Cardiac muscle cell (in vitro differentiated cells and primary cell): ENCODE measurements at places on chromosomes 5 and 9. TPM values are rescaled to one million over a fixed set of nuclear protein-coding genes. Genes with fewer than 3 reads are reported as not detected.

DNA sequence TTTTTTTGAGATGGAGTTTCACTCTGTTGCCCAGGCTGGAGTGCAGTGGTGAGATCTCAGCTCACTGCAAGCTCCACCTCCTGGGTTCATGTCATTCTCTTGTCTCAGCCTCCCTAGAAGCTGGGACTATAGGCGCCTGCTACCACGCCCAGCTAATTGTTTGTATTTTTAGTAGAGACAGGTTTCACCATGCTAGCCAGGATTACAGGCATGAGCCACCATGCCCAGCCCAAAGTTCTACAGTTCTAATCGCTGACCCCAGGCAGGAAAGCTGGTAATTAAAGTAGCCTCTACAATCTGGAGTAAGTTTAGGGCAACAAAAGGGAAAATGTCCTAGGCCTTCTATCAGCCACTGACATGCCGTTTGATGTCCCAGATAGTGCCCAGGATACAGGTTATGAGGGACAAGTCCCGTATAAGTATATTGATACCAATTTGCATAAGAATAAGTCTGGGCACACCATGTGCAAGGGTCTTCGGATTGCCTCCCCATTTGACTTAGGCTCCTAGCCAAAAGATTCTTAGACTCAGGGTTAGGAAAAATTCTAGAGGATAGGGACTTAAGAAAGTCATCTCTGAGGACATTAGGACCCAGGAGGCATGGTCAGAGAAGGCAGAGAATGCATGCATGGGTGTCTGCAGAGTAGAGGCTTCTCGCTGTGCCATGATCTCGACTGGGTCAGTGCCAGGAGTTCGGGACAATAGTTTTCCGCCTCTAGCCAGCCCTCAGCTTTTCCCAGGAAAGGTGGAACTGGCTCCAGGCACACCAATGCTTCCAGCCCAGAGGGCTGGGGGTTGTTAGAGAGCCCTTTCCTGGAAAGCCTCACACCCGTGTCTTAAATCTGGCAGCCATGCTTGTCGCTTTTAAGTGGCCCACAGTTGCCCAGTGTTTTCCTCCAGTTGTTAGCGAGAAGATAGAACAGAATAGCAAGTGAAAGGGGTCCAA, 1111.1 kb downstream of the TAF11L14 start:
- DNase-seq: no peak

DNA sequence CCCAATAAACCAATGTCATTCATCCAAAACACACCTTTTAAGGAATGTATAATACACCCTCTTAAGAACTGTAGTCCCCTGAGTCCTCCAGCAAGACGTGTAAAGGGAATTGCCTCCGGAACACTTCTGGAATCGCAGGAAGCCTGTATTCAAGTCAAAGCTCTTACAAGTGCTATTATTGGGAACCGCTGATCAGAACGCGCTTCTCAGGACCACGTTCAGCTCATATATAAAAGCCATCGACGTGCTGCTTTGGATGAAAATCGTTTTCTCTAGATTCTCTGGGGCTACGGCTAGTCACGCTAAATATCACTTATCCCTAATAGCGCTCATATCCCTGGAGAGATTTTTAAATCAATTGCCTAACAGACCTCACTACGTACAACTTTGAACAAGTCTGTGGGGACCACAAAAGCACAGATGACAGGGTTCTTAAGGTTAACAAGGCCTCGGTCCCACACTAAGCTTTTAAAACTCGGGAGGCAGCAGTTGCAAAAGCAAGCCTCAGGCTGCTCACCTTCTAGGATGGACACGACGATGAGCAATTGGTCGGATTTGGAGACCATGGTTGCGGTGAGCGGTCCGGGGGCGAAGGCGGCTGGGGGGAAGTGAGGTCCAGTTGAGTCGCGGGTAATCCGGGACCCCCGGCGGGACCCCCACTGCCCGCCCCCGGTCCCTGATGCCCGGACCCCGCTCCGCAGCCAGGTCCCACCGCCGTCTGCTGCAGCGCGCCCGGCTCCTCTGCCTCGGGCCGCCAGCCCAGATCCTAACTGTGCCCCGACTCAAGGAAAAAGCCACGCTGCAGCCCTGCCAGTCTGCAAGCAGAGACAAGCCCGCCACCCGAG, 548 bp downstream of the CEP120 start:
- DNase-seq: peak; percentile 40

DNA sequence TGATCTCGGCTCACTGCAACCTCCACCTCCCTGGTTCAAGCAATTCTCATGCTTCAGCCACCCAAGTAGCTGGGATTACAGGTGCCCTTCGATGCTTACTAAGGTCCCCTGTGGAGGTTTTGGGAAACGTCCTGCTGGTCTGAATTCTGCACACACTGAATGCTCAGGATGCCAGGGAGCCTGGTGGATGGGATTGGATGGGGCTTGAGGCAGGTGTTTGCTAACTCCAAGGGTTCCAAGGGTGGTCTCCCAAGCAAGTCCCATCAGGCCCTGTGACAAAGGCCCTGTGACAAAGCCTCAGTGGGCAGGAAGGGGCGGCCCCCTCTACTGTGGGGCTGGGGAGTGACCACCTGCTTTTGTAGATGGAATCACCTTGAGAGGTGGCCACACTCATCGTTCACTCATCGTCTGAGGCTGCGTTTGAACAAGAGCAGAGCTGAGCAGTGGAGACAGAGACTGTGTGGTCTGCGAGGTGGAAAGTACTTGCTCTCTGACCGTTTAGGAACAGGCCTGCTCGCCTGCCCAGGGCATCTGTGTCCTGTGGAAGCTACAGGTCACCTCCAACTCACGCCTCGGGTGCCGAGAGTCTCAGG, 40.2 kb downstream of the MRPL36 start:
- no peak for DNase-seq

DNA sequence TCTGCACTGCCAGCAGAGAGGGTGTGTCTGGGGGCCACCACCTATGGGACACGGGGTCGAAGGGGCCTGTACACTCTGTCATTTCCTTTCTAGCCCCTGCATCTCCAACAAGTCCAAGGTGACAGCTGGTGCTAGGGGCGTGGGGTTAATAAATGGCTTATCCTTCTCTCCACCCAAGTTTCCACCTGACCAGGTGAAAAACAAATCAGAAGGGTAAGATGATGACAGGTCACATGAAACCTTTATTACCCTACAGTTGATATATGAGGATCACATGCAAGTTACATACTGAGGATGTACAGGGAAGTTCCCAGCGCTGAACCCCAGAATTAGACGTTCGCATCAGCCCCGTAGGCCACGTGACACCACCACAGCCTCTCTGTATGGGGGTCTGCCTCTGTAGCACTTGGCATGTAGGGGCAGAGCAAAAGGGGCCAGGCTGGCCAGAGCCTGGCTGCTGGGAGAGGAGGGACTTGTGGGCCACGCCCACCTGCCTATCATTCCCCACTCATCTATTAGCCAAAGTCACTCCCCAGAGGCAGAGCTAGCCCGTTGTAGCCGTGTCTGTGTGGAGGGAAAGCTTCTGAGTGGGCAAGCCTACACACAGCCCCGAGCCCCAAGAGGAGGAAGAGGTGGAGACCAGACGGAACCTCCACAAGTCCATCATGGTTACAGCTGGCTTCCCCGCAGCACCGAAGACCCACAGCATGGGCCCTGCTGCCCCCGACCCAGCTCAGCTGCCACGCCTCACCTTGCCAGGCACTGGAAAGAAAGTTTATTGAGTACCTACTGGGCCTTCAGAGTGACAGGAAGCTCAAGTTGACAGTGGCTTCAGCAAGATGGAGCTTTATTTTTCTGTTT, 2.2 kb downstream of the TMEM141 start:
- DNase-seq: peak; percentile 21

- DNase-seq: peak; percentile 52
These were observed 46.6 kb downstream of the CYFIP2 start for GRCh38 chr5:157312492-157312891.

- DNase-seq: no peak
These were observed 32.6 kb downstream of the ALG2 start for GRCh38 chr9:99189186-99189585.

GRCh38 chr5:40383749-40384651, 295.7 kb upstream of the PTGER4 start:
- no peak for DNase-seq

DNA sequence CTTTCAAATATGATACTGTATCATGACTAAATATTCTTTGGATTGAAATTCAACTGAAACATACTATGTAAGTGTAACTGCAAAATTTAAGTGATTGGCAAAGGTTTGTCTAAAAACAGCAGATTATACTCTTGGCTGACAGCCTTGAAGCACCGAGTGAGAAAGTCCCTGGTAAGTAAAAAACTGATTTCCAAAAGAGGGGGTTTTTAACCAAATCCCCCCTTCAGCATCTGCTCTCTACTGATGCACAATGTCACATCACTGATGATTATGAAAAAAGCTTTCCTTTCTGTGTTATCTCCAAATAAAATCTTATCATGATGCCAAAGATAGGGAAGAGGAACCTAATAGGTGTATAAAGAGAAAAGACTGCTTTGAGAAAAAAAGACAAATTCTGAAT, 141.0 kb downstream of the MEF2C start:
- no peak for DNase-seq

GRCh38 chr5:173265433-173265832, 30.4 kb upstream of the NKX2-5 start:
- DNase-seq: no peak

DNA sequence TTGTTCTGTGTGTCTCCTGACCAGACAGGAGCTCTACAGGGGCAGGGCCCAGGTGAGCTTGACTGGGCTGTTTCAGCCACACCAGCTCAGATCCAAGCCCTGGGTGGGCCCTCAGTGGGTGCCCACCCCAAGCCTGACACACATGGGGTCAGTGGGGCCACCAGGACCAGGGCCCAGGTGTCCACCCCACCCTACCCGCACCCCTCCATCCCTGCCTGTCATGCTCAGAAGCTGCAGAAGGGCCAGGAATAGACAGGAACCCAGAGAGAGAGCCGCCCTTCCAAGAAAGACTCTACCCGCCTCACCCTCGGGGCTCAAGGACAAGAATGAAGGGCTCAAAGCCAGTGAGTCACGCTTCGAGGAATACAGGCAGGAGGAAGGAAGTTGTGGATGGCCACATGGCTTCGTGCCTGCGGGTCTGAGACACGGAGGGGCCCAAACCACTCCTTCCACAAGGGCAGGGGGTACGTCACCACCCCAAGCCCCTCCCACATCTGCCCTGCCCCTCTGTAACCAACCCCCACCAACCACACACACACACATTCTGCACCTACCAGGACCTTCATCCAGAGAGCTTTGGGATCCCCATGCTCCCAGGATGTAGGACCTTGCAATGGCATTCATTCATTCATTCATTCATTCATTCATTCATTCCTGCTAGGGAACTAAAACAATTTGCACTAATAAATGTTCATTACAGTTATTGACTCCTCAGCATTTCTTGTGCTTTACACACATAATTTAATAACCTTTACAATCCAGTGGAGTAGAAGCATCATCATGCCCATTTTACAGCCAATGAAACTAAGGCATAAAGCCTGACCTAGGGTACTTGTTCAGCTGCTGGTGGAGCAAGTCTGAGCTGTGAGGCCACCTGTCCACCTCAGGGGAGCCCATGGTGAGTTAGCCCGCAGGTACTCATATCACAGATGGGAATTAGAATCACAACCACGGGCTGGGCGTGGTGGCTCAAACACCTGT, 55.9 kb upstream of the STXBP1 start:
- peak; percentile 95 for DNase-seq

DNA sequence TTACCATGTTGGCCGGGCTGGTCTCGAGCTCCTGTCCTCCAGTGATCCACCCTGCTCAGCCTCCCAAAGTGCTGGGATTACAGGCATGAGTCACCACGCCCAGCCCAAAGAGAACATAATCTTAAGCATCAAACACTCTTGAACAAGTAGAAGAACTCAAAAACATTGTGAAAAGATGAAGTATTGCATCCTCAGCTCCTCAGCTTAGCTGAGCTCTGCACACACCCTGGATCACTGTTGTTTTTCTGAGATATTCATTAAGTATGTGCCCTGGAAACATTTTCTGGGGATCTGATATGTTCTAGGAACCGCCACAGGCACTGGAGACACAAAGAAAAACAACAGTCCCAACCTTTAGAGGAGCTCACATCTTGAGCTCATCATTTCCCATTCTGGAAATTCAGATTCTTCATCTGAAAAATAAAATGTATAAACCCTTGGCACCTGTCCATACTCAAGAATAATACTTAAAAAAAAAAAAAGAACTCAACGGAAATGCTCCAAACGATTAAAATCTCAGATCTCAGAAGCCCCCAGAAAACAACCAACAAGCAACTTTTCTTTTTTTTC, 62.2 kb upstream of the ZNF462 start:
- DNase-seq: no peak

- no peak for DNase-seq
These were observed 8.1 kb upstream of the TDRD7 start for GRCh38 chr9:97403746-97404316.

DNA sequence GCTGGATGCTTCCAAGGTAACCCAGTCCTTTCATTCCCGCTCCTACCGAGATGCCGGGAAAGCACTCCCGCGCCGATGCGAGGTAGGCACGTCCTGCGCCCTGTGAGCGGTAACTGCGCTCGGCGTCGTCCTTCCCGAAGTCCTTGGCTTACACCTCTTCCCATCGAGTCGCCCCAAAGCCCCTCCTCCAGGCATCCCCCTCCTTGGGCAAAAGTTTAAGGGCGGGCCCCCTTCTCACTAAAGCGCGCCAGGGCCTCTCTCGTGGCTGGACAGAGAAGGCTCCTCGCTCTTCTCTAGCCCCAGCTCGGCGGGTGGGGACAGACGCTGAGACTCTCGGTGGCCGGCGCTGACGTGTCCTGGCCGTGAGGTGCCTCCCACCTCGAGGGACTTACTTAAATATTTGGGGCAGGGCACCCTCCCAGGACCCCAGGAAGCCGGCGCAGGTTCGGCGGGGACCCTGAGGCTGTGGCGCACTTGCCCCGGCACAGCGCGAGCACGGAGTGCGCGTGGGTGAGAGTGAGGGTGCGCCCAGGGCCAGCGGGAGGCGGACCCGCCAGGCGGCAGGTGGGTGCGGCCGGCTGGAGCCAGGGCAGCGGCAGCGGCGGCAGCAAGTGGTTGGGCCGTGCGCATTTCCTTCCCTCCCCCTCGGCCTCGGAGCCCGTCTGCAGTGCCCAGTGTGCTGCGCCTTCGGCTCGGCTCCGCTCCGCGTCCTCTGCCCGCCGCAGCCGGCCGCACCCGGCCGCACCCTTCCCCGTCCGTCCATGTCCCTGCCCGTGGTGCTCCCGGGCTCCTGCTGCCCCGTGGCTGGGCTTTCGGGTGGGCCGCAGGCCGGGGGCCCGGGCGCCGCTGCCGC, at the start of gene ENTREP1:
Gene ENTREP1 (plus strand): TSS at position 667 of the 853 bp plus-strand sequence. CDS start 95 bp downstream, at position 762.
- peak; percentile 39 for DNase-seq

- DNase-seq: no peak
These were observed 213.9 kb downstream of the PBX3 start for GRCh38 chr9:125961072-125961471.

- no peak for DNase-seq
These were observed 48.4 kb downstream of the MRPL36 start for GRCh38 chr5:1751026-1751863.

DNA sequence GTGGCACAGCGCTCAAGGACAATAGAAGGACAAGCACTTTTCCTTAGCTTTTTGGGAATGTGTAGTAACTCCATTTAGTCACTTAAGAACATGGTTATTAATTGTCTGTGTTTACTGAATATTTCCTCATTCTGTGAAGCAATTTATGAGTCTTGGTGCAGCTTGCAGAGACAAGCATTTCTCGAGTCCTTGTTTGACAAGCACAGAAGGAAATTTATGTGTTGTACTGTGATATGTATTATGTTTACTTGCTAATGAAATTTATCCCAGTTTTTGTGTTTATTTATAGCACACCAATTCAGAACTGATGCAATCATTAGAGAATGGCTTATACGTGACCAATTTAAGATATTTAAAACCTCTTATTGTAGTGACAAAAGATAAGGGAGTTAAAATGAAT, 168.6 kb downstream of the PRELID2 start:
- DNase-seq: no peak

Gene TLX3
- not detected in 2 replicates for polyA plus RNA-seq

Gene NINJ1
- polyA plus RNA-seq: 49.2 and 51.7 TPM in 2 replicates
